ENCODE measurements at places on chromosomes 7 and 10.

DNA sequence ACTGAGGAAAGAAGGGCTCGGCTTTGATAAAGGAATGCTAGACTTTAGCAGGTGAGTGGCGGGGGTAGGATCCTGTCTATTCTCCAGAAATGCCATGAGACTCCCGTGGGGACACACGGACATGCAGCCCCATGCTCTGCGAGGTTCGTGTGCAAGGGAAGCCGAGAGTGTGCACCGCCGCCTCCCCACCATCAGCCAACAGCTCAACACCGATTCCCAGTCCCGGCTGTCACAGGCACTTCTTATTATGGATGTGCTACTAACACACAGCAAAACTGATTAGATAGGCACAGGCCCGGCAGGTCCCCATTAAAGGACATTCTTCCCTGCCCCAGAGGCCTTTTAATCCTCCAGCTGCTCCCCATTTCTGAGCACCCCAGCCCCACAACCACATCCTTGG, 154.4 kb downstream of the PRKAG2 start:
- DNase-seq = no peak

DNA sequence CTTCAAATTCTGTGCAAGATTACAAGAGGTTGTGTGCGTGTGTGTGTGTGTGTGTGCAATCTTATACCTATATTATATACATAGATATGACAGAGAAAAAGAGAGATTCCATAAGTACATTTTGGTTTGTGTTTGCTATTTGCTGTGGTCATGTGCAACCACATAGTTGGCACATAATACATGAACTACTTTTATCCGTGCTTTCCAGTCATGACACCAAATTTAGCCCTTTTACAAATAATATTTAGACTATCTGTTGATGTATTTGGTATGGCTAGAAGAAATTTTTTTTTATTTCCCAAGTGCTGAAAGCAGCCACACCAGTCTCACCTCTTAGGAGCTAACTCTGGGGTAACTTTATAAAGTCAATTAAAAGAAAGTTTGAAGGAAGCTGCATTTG, 63.5 kb upstream of the EGFR start:
- DNase-seq = no peak

- DNase-seq = no peak
These were observed 337.7 kb upstream of the AOAH start for GRCh38 chr7:37061849-37062559.

- DNase-seq = no peak
These were observed 167.8 kb downstream of the CHN2 start for GRCh38 chr7:29362380-29362779.

- no peak for DNase-seq
These were observed 102.8 kb downstream of the DYNC2I1 start for GRCh38 chr7:158959021-158959717.

GRCh38 chr7:73435471-73436009, 2.0 kb downstream of the FZD9 start:
- no peak for DNase-seq

DNA sequence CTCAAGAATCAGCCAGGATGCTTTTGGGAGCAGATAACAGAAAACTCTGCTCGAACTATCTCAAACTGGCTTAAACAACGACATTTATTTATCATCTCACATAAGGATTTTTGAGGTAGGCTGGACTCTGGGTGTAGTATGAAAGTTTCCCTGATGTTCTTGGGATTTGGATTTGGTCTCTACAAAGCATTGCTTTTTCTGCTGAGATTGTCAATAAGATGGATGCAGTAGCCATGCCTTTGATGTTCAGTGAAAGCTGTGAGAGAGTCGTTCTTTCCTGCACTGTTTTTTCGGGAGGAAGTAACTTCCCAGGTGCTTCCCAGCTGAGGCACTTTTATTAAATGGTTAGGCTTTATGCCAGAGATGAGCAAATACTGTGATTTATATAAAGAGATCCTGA, 181.1 kb downstream of the PRKG1 start:
- DNase-seq = no peak

- no peak for DNase-seq
These were observed 277.4 kb downstream of the FZD1 start for GRCh38 chr7:91541641-91542040.

All from astrocyte of the cerebellum (primary cell).